CD14-positive monocyte (primary cell): ENCODE measurements at places on chromosomes 2 and 18.

- no peak for DNase-seq
Measured at GRCh38 chr2:239388236-239389151, 12.3 kb downstream of the HDAC4 start.

DNA sequence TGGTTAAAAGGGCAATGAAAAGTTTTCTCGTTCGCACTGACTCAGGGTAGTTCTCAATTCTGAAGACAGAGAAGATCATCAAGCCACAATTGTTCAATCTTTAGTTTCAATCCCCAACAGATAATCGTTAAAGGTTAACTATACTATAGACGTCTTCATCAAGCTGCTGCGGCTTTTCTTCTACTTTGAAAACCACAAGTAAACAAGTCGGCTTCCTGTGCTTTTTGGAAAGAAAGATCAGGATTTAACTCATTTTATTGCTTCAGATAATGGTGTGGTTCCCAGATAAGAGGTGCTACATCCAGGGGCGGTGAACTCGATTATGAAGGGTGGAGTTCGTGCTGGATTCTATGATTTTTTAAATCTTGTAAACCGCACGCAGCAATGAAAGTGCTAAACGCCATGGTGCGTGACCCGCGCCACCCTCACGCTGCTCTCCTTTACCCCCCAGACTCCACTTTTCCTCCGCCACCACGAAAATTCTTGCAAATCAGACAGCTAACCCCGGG, 545 bp upstream of the CDCA7 start:
- DNase-seq = no peak

DNA sequence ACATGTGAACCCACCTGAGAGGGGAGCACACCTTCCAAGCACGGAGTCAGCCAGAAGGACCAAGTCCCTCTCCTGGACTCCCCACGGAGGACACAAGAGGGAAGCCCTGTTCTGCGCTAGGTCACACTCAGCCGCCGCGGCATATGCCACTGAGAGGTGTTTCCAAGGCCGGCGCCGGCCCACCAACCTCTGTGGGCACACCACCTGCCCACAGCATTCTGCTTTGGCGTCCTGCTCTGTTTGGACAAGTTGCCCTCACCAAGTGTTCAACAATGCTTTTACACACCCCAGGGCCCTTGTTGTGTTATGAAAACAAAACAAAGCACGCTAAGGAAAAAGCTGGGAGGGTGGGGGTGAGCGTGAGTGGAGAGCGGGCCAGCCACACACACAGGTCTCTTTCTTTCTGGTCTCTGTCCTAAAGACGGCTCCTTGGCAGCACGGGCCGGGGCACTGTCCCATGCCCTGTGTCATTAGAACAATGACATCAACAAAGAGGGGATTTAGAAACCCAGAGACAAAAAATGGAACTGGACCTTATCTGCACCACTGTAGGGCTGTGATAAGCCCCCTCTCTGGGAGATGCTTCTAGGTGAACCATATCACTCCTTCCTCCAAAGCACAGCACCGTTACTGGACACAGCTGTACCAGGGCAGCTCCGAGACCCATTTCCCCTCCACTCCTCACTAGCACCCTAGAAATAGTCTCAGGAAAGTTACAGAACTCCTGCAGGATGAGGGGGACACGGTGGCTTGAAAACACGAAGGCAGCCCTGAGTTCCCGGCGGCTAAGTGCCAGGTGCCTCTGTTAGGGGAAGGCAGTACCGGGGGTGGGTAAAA, 17.0 kb downstream of the SMAD7 start:
- no peak for DNase-seq

- no peak for DNase-seq
Measured at GRCh38 chr18:67525328-67526099, 9.0 kb upstream of the DSEL start.

GRCh38 chr2:193476171-193476800, 1281.6 kb upstream of the TMEFF2 start:
- no peak for DNase-seq

GRCh38 chr2:237503201-237503600, 16.1 kb downstream of the MLPH start:
- no peak for DNase-seq

GRCh38 chr2:11458753-11459152, 7.2 kb downstream of the E2F6 start:
- no peak for DNase-seq

GRCh38 chr2:22822835-22823234, 562.1 kb upstream of the KLHL29 start:
- no peak for DNase-seq

DNA sequence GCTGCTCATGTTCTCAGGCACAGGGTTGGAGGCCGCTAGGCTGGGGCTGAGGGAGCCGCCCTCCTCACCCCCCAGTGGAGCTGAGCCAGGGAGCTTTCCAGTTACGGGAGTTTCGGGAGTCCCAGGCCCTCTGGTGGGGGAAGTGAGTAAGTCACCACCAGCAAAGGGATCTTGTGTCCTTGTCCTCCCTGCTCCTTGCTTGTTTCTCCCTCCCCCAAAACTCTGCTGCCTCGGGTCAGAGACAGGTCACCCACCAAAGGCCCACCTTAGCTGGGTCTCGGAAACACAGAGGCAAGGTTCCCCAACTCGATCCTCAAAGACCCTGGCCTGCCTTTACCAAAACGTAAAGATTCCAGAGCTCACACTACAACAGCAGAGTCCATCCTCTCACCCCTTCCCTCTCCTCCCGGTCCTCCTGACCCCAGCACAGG, 60.5 kb upstream of the POMC start:
- peak; percentile 27 for DNase-seq

DNA sequence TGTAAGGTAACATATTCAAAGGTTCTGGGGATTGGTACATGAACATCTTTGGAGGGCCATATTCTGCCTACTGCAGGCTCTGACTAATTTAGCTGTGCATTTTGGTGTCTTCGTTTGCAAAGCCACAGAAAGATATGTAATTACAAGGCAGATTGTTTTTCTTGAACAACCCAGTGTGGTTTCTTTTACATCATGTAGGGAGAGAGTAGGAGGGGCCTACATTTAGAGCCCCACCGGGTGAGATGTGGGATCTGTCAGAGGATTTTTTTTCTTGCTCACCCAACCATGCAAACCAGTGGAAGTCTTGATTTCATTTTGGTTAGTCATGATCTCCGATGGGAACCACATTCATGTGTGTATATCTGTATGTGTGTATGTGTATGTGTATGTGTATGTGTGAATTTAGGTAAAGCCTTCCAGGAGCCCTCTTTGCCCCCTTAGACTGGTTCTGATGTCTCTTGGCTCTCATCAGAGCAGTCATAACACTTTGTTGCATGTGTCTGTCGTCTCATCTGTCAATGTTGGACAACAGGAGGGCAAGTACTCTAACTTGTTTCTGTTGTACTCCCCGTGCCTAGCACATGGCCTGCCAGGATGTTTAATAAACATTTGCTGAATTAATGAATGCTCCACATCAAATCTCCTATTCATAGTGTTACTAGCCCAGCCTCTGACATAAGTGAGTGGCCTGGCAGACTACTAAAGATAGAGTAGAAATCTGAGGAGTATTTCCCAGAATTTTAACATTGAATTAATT, 239.9 kb downstream of the MTX2 start:
- no peak for DNase-seq

GRCh38 chr2:126850940-126851339, 47.8 kb upstream of the TEX51 start:
- DNase-seq = no peak

DNA sequence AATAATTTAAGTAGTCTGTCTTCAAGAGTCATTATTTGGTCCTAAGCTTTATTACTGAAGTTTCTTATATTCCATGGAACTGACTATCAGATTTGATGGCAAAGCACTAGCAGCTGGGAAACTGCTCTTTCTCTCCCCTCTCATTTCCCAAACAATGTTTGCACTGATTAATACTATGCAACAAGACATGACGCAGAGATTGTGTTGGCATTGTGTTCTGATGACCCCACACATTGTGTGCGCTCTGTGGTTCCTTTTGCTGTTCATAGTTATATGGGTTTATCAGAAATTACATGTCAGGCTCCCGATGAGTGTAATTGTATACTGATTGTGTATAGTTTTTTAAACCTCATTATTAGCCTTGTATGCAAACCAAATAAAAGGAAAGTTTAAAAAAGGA, 331.6 kb upstream of the FANCL start:
- DNase-seq = no peak

GRCh38 chr2:80437959-80438358, 133.4 kb upstream of the LRRTM1 start:
- DNase-seq = no peak

- DNase-seq = no peak
Measured at GRCh38 chr2:44786817-44787214, 154.7 kb upstream of the SIX3 start.

- DNase-seq = peak; percentile 18
Measured at GRCh38 chr2:171244970-171245782, 84.5 kb upstream of the TLK1 start.

- no peak for DNase-seq
Measured at GRCh38 chr2:57899898-57900297, 146.7 kb upstream of the VRK2 start.

DNA sequence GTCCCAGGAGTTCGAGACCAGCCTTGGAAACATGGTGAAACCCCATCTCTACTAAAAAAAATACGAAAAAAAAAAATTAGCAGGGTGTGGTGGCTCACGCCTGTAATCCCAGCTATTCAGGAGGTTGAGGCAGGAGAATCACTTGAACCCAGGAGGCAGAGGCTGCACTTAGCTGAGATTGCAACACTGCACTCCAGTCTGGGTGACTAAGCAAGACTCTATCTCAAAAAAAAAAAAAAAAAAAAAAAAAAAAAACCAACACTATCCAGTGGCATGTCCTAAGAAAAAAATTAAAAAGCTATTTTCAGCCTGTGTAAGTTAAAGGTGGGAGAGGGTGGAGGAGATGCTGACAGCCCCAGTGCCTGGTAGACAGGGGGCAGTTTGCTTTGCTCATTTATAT, 32.2 kb upstream of the REL start:
- DNase-seq = peak; percentile 40
